Upper lobe of right lung (tissue), 1 donor: ENCODE measurements at places on chromosomes 7 and 10. TPM values are rescaled to one million over a fixed set of nuclear protein-coding genes. Genes with fewer than 3 reads are reported as not detected.

GRCh38 chr7:897086-897485 lies 20.7 kb downstream of the GET4 start:
- no peak for DNase-seq
- H3K36me3 ChIP-seq = peaks cover 41% of the 10 kb centered on the region
- H3K27ac ChIP-seq = no peak overlapping the region
- no peaks in the 10 kb centered on the region for H3K27me3 ChIP-seq
- H3K4me1 ChIP-seq = peaks cover 4% of the 10 kb centered on the region

DNA sequence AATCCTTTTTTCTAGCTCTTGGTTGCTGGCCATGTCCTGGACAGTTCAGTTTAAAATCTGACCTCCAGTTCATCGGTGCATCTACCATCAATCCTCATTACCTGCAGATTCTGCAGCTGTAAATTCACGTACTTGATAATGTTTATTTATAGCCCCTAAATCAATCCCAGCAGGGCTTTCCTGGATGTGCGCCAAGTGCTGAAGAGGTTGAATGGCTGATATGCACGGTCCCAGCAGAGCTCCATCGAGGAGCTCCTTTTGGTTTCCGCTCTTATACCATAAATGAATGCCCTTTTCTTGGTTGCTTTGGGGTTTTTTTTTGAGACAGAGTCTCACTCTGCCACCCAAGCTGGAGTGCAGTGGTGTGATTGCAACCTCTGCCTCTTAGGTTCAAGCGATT lies 91.2 kb upstream of the CCZ1B start:
- H3K27me3 ChIP-seq = no peaks in the 10 kb centered on the region
- no peak for DNase-seq
- no peak overlapping the region for H3K27ac ChIP-seq
- no peaks in the 10 kb centered on the region for H3K36me3 ChIP-seq

GRCh38 chr10:18594574-18595156 lies 56.7 kb downstream of the NSUN6 start:
- H3K36me3 ChIP-seq = no peaks in the 10 kb centered on the region
- no peak for DNase-seq
- H3K27me3 ChIP-seq = no peaks in the 10 kb centered on the region
- H3K27ac ChIP-seq = no peak overlapping the region
- H3K4me3 ChIP-seq = no peak overlapping the region

DNA sequence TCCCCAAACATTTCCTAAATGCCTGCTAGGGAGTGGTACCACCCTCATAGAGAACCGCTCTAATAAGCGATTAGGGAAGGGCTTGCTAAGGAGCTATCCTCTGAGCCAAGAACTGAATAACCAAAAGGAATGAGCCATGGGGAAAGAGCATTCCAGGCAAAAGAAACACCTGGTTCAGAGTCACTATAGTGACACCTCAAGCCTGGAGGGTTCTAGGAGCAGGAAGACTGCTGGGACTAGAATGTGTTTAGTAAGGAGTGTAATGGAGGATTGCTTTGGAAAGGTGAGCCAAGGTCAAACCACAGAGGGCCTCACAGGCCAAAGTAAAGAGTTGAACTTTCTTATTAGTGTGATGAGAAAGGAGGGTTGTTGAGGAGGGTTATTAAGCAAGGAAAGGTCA lies 38.7 kb upstream of the NRBF2 start:
- no peaks in the 10 kb centered on the region for H3K36me3 ChIP-seq
- no peak overlapping the region for H3K27ac ChIP-seq
- no peak overlapping the region for H3K4me3 ChIP-seq
- no peaks in the 10 kb centered on the region for H3K27me3 ChIP-seq
- no peaks in the 10 kb centered on the region for H3K4me1 ChIP-seq

DNA sequence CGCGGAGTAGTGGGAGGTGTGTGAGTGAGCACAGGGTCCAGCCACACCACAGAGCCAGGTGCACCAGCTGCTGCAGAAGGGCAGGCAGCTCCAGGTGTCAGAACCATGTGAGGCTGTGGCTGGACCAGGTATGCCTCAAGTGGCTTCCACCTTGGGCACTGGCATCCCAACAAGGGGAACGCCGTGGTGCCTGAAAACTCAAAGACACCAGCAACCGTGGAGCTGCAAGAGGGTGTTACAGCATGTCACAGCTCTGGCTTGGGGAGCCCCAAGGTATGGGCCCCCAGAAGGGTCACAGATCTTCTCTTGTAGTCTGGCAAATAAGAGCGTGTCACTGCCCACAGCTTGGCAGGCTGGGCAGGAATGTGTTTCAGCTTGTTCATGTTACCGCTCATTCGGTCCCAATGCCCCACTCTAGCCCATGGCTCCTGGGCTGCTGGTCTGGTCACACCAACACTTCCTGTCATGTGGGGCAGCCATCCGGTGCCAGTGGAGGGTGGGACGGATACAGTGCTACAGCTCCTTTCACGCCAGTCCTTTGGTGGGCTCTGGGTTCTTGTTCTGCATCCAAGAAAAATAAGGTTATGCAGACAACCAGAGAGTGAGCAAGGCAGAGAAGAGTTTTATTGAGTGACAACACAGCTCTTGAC lies 29.8 kb downstream of the STRA8 start:
- no peak overlapping the region for H3K4me3 ChIP-seq
- H3K27me3 ChIP-seq = no peaks in the 10 kb centered on the region
- no peak for DNase-seq
- H3K36me3 ChIP-seq = no peaks in the 10 kb centered on the region
- H3K27ac ChIP-seq = no peak overlapping the region
- H3K4me1 ChIP-seq = no peaks in the 10 kb centered on the region

LRRC61 gene
- total RNA-seq = 10.2 TPM

EIF5AL1 gene
- total RNA-seq = 0.14 TPM

GRCh38 chr7:36879021-36879420 lies 154.7 kb upstream of the AOAH start:
- peaks cover 41% of the 10 kb centered on the region for H3K36me3 ChIP-seq
- no peaks in the 10 kb centered on the region for H3K27me3 ChIP-seq
- DNase-seq = no peak
- no peak overlapping the region for H3K4me3 ChIP-seq
- no peaks in the 10 kb centered on the region for H3K4me1 ChIP-seq

DNA sequence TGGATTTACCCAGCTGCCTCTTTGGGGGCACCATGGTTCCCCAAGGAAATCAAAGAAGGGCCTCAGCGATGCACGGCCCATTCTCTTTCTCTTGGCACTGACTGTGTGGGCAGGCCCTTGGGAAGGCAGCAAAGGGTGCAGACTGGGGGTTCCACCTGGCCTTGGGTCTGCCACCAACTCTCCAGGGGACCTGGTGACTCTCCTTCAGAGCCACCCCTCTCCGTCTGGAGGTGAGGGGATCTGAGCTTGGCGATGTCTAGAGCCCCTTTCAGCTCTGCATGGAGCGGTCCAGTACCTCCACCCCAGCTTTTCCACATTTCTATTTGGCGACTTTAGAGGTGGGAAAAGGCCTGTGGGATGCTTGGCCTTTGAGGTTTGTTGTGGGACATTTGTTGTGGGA lies 69.1 kb downstream of the C10orf120 start:
- no peaks in the 10 kb centered on the region for H3K27me3 ChIP-seq
- no peaks in the 10 kb centered on the region for H3K36me3 ChIP-seq
- H3K4me1 ChIP-seq = no peaks in the 10 kb centered on the region
- H3K27ac ChIP-seq = no peak overlapping the region
- DNase-seq = peak; percentile 28

SPDYE1 gene
- total RNA-seq = not detected

DNA sequence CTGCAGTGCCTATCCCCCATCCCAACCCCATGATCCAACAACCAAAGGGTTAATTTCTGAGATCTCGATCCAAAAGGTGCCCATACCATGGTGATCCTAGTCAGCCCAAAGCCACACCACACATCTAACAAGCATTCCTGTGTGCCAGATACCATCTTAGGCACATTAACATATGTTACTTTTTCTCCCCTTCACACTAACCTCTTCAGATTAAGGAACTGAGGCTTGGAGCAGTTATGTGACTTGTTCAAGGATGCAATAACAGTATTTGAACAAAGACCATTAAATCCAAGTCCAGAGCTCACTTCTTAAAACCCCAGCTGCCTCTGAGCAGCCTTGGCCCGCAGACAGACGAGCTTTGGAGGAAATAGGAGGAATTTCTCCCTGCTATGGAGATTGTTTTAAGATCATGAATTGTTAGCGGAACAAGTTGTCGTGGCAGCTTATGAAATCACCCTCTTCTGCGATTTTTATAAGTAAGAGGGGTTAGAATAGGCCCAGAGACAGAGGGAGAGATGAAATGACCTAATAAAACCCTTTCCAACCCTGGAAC lies 327.2 kb downstream of the KCNMA1 start:
- no peaks in the 10 kb centered on the region for H3K27me3 ChIP-seq
- no peak overlapping the region for H3K4me3 ChIP-seq
- H3K27ac ChIP-seq = no peak overlapping the region
- no peak for DNase-seq
- no peaks in the 10 kb centered on the region for H3K36me3 ChIP-seq

OR2A42 gene
- not detected for total RNA-seq

- H3K27ac ChIP-seq = no peak overlapping the region
- DNase-seq = no peak
- H3K27me3 ChIP-seq = no peaks in the 10 kb centered on the region
- H3K36me3 ChIP-seq = no peaks in the 10 kb centered on the region
Measured at GRCh38 chr10:58820861-58821751, 308.4 kb downstream of the BICC1 start.

IL15RA gene
- total RNA-seq = 36.7 TPM

DNA sequence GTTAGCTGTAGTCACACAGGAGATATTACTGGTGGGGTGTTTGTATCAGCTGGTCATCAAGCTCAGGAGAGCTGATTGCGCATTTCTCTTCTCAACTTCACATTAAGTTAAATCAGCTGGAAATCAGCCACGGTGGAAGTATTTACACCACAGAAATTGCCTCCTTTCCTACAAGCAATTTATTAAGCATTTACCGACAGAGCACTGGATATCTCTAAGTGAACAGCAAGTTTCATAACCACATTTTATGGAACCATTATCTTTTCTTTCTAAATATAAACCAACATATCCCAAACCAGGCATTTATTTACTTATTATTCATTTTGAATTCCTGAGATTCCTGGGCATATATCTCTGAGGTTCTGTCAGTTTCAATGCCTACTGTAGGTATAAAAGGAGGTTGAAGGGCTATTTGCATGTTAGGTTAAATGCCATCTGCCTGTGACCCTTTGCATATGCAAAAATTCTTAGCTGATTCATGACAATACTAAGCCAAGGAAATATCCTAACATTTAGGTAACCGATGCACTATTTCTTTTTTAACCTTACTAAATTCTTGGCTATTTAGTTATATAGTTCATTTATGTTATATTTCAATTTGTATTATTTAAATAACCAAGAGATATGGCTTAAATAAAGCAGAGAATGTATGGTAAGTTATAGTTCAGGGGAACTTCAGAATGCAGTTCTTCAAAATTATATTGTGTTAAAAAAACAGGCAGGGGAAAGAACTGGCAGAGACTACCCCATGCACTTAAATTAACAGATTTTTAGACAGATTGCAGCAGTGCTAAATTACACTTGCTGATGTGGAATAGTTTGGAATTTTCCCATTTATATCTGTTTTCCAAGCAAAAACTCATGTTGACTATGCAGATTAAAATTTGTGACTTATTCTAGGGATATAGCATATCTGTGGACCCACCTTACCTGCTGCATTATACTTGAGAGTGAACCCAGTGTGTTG lies 56.8 kb downstream of the DYNC1I1 start:
- no peak overlapping the region for H3K4me3 ChIP-seq
- no peak overlapping the region for H3K27ac ChIP-seq
- H3K4me1 ChIP-seq = no peaks in the 10 kb centered on the region
- no peaks in the 10 kb centered on the region for H3K27me3 ChIP-seq

DNA sequence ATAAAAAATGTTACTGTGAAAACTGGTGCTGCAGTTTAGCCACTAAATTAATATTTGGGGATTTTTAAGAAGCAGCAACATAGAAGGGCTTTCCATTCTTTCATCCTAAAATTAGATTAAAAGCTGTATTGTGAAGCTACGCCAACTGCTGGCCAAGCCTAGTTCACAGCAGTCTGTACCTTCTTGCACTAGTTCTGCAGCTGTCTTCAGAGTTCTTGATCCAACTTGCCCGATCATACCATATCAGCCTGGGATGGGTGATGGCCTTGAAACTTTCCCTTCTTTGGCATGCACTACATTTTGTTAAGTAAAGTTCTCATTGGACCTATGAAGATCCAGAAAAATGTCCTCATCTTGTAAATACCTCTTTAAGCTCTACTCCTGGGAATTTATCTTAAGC lies 20.3 kb upstream of the PANK1 start:
- no peaks in the 10 kb centered on the region for H3K4me1 ChIP-seq
- DNase-seq = no peak
- H3K27me3 ChIP-seq = no peaks in the 10 kb centered on the region

GRCh38 chr7:117995850-117996650 lies 122.8 kb upstream of the CTTNBP2 start:
- no peaks in the 10 kb centered on the region for H3K36me3 ChIP-seq
- H3K27ac ChIP-seq = no peak overlapping the region
- no peak for DNase-seq
- no peak overlapping the region for H3K4me3 ChIP-seq

DNA sequence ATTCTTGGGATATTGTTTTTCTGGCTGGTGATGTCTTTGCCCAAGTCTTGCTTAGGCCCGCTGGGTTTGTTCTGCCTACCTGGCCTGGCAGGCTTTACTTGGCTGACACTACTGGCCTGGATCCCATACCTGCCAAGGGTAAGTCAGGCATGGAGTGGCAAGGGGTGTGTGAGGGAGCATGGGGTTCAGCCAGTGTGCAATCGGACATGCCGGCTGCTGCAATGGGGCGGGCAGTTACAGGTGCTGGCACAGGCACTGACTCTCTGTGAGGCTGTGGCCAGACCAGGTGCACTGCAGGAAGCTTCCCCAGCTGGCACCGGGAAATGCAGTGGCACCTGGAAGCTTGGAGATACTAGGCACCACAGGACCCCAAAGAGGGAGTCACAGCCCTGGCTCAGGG lies 168.4 kb downstream of the PON1 start:
- no peaks in the 10 kb centered on the region for H3K27me3 ChIP-seq
- no peak overlapping the region for H3K27ac ChIP-seq
- no peaks in the 10 kb centered on the region for H3K4me1 ChIP-seq
- no peak for DNase-seq
- H3K36me3 ChIP-seq = no peaks in the 10 kb centered on the region
- no peak overlapping the region for H3K4me3 ChIP-seq

LRRN3 gene
- 8.9 TPM for total RNA-seq

GRCh38 chr10:47288236-47288635 lies 11.8 kb upstream of the GDF10 start:
- no peak for DNase-seq
- H3K4me3 ChIP-seq = no peak overlapping the region

- no peaks in the 10 kb centered on the region for H3K27me3 ChIP-seq
- H3K4me3 ChIP-seq = no peak overlapping the region
- H3K36me3 ChIP-seq = peaks cover 21% of the 10 kb centered on the region
Measured at GRCh38 chr7:73701357-73701995, 18.0 kb downstream of the STX1A start.

SLC29A3 gene
- total RNA-seq = 14.8 TPM

CACNA2D1 gene
- total RNA-seq = 10.3 TPM
